Cardiac muscle cell (in vitro differentiated cells and primary cell): ENCODE measurements at places on chromosomes 11 and 22.
A peak's percentile ranks its signal among the peaks of the same experiment; 100 is the strongest.

- no peaks in the 10 kb centered on the region for H3K27me3 ChIP-seq
- H3K27ac ChIP-seq: no peak overlapping the region
- H3K4me3 ChIP-seq: no peak overlapping the region
- DNase-seq: no peak
- no peaks in the 10 kb centered on the region for H3K36me3 ChIP-seq
Observed at GRCh38 chr22:50550395-50550794, 4.7 kb downstream of the KLHDC7B start.

DNA sequence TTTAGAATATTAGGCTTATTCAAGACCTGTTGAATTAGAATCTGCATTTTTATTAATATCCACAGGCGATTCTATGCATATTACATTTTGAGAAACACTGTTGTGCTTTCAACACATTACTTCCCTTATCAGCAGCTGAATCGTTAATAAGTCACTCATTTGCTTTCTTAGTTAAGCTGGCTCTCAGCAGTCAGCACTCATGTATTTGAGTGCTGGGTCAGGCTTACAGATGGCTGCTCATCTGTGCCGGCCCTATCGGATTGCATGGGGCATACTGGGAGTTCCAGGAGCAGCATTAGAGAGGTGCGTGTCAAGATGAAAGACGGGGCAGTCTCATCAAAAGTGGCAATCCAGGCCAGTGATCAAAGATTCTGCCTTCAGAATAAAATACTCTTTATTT, 10.8 kb upstream of the OR51L1 start:
- no peaks in the 10 kb centered on the region for H3K4me1 ChIP-seq
- no peaks in the 10 kb centered on the region for H3K27me3 ChIP-seq
- H3K27ac ChIP-seq: no peak overlapping the region
- no peak overlapping the region for H3K4me3 ChIP-seq
- DNase-seq: no peak
- H3K36me3 ChIP-seq: no peaks in the 10 kb centered on the region

GRCh38 chr11:63019506-63019905, 3.9 kb upstream of the SLC22A8 start:
- H3K4me1 ChIP-seq: peaks cover 12% of the 10 kb centered on the region
- H3K36me3 ChIP-seq: no peaks in the 10 kb centered on the region
- DNase-seq: peak; percentile 41
- H3K27me3 ChIP-seq: no peaks in the 10 kb centered on the region

DNA sequence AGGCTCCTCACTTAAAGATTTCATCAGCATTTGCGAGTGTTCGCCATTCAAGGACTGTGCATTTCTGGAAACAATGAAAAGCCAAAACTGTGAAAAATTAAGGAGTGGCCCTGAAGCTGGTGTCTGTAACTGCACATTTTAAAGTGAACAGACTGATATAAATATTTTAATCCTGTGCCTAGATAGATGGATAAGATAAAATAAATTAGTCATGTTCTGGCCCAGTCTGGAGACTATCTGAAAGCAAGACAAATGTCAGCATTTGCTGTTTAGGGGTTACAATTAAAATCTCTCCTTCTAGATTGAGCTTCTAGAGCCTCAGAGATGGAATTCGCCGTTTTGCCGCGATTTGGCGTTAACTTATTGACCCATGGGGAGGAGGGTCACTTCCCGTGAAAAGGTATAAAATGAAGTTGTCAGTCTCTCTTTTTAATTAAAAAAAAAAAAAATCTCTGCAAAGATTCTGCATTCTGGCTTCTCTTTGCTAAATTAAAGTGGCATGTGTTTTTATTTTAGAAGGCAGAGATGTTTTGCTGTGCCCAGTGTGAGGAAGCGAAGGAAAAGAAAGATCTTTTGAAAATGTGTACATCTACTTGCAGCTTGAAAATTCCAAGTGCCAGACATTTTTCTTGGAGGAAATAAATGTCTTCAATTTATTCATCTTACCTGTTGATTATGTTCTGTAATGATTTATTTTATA, 79.7 kb upstream of the WNT7B start:
- no peak overlapping the region for H3K27ac ChIP-seq
- H3K4me3 ChIP-seq: no peak overlapping the region
- H3K4me1 ChIP-seq: no peaks in the 10 kb centered on the region

DNA sequence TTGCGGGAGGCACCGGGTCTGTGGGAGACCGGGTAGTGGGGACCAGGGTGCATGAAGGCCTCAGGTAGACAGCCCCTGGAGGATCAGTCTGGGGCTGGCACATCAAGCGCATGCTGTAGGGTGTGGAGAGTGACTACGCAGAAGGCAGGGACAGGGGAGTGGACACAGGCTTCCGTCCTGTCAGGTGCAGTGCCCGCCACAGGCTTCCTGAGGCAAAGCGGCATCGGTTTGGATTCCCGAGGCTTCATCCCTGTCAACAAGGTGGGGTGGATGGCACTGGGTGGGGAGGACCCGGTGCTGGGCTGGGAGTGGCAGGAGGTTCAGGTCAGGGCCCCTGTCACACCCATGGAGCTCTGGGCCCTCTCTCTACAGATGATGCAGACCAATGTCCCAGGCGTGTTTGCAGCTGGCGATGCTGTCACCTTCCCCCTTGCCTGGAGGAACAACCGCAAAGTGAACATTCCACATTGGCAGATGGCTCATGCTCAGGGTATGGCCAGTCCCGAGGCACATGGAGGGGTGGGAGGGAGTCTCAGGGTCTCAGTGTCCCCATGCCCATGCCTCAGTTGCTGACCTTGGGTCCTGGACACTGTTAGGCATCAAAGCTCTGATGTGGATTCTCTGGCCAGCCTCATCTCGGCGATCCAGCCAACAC, 4.5 kb upstream of the LZTR1 start:
- H3K4me3 ChIP-seq: no peak overlapping the region
- H3K36me3 ChIP-seq: no peaks in the 10 kb centered on the region
- peaks cover 3% of the 10 kb centered on the region for H3K27me3 ChIP-seq
- DNase-seq: no peak
- peaks cover 4% of the 10 kb centered on the region for H3K4me1 ChIP-seq

DNA sequence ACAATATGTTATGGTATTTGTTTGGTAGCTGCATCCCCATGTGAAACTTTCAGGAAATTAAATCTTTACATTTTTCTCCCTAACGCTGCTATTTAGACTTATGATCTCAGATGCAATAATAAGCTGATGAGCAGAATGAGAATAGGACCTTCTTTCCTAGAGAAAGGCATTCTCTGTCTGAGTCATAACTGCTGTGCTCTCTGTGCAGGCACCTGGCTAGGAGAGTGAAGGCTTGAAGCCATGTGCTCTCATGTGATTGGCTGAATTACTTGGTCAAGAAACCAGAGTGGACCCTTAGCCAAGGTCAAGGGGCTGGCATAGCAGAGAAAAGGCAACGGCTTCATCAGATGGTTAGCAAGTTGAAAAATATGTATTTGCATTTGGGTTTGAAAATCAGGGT, 185.0 kb downstream of the ADAMTS15 start:
- H3K4me3 ChIP-seq: no peak overlapping the region
- H3K36me3 ChIP-seq: no peaks in the 10 kb centered on the region
- H3K4me1 ChIP-seq: peaks cover 8% of the 10 kb centered on the region
- H3K27ac ChIP-seq: no peak overlapping the region

- DNase-seq: peak; percentile 64
- H3K27ac ChIP-seq: no peak overlapping the region
- H3K4me1 ChIP-seq: peaks cover 8% of the 10 kb centered on the region
- no peaks in the 10 kb centered on the region for H3K36me3 ChIP-seq
Observed at GRCh38 chr11:123116486-123116885, 54.5 kb upstream of the HSPA8 start.
